ENCODE measurements at places on chromosomes 11 and 22.

- no peak for DNase-seq
Measured at GRCh38 chr22:46969491-46969890, 207.0 kb downstream of the TBC1D22A start.

GRCh38 chr22:44848791-44849420, 96.5 kb downstream of the ARHGAP8 start:
- DNase-seq, result no peak

DNA sequence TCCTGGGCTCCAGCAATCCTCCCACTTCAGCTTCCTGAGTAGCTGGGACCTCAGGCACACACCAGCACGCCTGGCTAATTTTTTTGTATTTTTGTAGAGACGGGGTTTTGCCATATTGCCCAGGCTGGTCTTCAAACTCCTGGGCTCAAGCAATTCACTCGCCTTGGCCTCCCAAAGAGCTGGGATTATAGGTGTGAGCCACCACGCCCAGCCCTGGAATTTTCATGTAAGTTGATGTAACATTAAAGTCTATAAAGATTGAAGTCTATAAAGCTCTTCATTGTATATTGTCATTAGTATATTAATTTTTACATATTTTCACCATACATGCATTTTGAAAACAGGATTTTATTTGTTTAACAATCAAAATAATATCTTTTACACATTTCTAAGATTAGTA, 12.5 kb upstream of the DDX17 start:
- no peak for DNase-seq

- no peak for DNase-seq
Measured at GRCh38 chr22:28801845-28802594, 1.7 kb upstream of the XBP1 start.

GRCh38 chr22:25027959-25028840, 75.7 kb downstream of the KIAA1671 start:
- DNase-seq, result no peak

- DNase-seq, result peak; percentile 80
Measured at GRCh38 chr11:38791346-38791961, 2193.4 kb upstream of the RAG2 start.

DNA sequence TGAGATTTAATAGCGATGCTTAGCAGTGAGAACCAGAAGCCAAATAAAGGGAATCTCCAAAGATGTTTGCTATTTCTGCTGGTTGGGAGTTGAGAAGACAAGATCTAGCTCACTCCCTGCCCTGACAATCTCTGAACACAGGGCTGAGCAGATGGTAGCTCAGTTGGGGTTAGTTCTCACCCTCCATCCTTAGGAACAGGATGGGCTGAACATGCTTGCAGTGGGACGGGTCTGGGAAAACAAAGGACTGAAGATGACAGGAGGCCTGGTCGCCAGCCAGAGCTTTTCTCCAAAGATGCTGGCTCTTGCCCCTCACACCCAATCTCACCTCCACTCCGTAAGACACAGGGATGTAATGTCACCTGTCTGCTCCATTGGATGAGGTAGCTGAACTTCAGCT, 72.7 kb downstream of the SC5D start:
- no peak for DNase-seq

DNA sequence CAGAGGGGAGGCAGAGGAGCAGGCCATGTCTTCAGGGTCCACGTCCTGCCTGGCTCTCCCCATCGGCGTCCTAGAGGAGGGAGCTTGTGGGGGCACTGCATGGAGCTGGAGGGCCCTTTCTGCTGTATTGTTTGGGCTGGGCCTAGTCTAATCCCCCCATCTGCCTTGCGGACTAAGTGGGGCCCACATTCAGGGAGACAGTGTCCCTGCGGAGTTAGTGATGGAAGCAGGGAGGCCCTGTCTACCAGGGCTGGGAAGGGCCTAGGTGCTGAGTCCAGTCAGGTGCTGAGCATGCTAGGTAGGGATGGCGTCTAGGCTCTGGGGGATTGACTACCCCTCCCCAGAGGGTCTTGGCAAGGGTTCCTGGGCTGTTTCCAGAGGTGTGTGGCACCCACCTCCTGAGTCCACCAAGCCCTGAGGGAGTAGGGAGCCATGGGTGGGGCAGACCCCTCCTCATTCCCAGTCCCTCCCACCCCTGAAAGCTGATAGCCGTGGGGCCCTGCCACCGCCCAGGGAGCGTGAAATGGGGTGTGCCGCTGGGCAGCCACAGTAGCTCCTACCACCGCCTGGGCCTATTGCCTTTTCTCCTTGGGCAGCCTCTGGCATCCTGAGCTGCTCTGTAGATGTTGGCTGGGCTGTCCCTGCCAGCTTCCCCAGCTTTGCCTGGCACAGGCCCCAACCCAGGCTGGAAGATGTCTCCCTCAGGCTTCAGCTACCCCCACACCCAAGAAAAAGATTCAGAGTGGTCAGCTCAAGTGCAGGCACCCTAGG, 1.9 kb upstream of the POLD4 start:
- DNase-seq, result no peak

DNA sequence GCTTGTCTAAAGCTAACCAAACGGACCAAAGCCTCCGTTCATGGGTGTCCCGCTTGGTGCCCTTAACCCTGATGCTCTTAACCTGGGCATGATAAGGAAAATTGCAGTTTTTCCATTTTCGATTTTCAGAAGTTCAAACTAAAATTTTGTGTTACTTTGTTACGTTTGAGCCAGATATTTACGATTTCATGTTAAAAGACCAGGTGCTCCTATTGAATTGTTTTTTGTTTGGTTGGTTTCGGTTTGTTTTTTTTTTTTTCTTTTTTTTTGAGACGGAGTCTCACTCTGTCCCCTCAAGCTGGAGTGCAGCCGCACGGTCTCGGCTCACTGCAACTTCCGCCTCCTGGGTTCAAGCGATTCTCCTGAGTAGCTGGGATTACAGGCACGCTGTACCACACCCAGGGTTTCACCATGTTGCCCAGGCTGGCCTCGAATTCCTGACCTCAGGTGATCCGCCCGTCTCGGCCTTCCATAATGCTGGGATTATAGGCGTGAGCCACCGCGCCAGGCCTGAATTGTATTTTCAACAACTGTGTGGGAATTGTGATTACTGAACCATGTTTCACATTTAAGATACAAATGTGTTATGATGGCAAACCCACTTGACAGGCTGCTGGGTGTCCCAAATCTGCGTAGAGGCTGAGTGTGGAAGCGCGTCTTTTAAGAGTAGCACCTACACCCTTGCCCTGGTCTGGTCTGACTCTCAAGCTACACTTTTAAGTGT, 864 bp upstream of the USP28 start:
- no peak for DNase-seq

- peak; percentile 76 for DNase-seq
Measured at GRCh38 chr11:108985945-108986279, 321.0 kb downstream of the DDX10 start.

- no peak for DNase-seq
Measured at GRCh38 chr11:78441956-78442355, 24.3 kb upstream of the GAB2 start.

DNA sequence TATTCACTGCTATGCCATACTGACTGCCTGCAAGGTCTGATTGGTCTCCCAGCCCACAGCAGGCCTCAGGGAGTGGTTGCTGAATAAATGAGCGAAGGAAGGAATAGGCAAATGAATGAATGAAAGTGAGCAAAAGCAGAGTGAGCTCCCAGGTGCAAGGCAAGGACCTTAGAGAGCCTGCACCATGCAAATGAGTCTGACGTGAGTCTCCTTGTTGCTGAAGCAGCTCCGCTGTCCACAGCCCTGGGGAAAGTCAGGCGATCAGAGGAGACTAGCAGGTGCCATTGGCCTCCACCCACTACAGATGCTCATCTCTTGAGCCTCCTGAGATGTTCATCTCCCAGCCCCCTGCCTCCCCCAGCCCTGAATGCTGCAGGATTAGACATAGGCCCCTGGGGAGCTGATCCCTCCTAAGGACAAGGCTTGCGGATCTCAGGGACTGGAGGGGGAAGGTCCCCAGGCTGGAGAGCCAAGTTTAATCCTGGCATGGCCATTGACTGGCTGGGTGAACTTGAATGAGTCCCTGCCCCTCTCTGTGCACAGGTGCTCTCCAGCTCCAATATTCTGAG, 22.1 kb downstream of the GDPD5 start:
- DNase-seq, result no peak

- peak; percentile 6 for DNase-seq
Measured at GRCh38 chr11:76206327-76207081, at the start of gene WNT11. WNT11 (minus strand) TSS chr11:76206502; CDS start chr11:76206407, 95 bp downstream.

- DNase-seq, result no peak
Measured at GRCh38 chr11:60389279-60389910, 6.9 kb upstream of the MS4A14 start.

DNA sequence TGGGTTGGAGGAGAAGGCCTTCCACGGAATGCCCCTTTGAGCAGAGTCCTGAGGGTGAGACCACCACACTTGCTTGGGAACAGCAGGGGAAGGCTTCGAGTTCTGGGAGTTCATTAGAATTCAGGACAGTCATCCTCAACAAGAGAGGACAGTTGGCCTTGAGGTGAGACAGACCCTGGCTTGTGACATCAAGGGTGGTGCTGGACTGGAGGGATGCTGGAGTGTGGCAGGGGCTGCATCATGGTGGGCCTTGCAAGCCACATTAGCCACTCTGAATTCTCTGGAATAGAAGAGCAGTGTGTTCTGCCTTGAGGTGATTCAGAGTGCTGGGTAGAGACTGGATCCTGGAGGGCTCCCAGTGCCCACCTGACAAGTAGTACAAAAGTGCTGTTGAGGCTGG, 26.3 kb downstream of the APLP2 start:
- DNase-seq, result no peak

GRCh38 chr22:37021710-37022482, 2.4 kb downstream of the MPST start:
- DNase-seq, result peak; percentile 25
